ENCODE measurements at places on chromosomes 16 and 17.
A peak's percentile ranks its signal among the peaks of the same experiment; 100 is the strongest.

DNA sequence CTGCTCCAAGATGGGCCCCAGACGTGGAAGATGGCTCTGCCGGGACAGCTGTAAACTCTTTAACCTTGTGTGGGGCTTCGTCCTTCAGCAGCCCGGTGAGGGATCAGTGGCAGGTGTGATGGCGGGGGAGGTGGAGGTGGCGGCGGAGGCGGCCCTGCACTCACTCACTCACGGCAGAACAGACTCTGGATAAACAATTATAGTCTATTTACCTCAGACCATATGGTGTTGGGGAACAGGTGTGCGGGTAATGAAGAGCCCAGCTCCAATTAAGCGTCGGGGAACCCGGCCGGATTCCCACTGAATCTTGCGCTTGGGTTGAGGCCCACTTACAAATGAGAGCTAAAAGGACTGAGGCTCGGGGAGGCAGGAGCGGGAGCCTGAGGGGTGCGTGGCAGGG is 104.3 kb upstream of the SDK2 start:
- DNase-seq, result no peak

GRCh38 chr16:52781005-52781630 is 234.2 kb upstream of the TOX3 start:
- DNase-seq, result no peak

GRCh38 chr17:49630113-49630900 is 47.6 kb downstream of the SPOP start:
- DNase-seq, result no peak

DNA sequence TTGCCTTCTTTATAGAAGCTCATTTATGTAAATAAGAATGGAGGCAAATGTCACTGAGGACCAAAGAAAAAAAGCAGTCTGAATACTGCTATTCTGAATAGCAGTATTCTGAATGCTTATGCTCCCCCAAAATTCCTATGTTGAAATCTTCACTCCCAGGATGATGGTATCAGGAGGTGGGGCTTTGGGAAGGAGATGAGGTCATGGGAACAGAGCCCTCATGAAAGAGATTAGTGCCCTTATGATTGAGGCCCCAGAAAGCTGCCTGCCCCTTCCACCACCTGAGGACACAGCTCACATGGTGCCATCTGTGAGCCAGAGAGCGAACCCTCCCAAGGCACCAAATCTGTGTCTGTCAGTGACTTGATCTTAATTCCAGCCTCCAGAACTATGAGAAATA is 28.8 kb downstream of the HEATR6 start:
- DNase-seq, result no peak

GRCh38 chr16:82895843-82896242 is 269.1 kb downstream of the CDH13 start:
- DNase-seq, result no peak

- peak; percentile 63 for DNase-seq
These were observed 12.5 kb upstream of the SPHK1 start for GRCh38 chr17:76371656-76372628.

DNA sequence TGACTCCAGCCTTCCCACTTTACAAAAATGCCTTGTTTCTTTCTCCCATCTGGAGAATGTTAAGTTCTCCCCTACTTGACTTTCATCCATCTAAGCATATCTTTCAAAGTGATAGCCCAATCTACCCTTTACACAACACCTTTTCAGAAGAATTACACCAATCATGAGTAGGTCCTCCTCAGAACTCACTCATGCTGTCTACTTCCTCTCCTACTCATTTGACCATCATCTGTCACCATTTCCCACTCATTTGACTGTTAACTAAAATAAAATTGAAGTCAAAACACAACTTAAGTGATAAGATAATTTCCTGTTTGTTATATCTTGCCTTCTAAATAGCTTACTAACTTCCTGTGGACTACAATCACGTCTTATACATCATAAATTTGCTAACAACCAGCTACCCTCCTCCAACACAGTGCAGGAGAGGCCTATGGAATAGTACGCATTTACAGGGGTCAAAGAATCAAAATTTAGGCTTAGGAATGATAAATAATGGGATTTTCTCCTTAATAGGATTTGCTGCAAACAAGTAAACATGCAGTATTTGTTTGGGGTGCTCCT is 16.1 kb downstream of the KCNJ16 start:
- DNase-seq, result no peak

- DNase-seq, result no peak
These were observed 6.4 kb upstream of the PRR14 start for GRCh38 chr16:30644334-30644830.

DNA sequence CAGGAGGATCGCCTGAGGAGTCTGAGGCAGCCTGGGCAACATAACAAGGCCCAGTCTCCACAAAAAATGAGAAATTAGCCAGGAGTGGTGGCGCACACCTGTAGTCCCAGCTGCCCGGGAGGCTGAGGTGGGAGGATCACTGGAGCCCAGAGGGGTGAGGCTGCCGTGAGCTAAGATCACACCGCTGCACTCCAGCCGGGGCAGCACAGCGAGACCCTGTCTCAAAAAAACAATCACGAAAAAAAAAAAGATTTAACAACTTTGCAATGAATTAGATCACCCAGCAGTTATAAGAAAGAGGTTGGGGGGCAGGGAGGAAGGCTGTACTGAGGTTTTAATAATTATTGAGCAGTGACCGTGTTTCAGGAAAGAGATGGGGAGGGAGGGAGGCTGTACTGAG is 49.4 kb downstream of the RPH3AL start:
- DNase-seq, result no peak

- no peak for DNase-seq
These were observed 419.8 kb upstream of the DYNLRB2 start for GRCh38 chr16:80120899-80121521.

GRCh38 chr17:81712468-81713003 is 452 bp downstream of the SLC25A10 start:
- no peak for DNase-seq

DNA sequence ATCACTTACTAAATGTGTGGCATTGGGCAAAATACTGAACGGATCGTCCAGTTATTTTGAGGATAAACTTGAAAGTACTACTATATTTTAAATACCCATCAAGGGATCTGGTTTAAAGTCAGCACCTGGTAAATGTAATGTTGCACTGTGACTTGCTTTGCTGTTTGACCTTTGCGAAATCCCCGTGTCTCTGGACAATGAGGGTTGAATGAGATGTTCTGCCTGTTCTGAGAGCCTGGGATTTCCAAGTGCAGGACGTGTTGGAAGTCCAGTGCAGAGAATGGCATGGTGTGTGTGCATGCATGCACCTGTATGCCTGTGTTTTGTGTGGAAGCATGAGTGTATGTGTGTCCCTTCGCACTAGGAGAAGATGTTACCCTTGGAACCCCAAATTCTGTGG is 106.6 kb downstream of the N4BP1 start:
- no peak for DNase-seq

GRCh38 chr16:48901712-48902374 is 291.9 kb upstream of the N4BP1 start:
- no peak for DNase-seq

DNA sequence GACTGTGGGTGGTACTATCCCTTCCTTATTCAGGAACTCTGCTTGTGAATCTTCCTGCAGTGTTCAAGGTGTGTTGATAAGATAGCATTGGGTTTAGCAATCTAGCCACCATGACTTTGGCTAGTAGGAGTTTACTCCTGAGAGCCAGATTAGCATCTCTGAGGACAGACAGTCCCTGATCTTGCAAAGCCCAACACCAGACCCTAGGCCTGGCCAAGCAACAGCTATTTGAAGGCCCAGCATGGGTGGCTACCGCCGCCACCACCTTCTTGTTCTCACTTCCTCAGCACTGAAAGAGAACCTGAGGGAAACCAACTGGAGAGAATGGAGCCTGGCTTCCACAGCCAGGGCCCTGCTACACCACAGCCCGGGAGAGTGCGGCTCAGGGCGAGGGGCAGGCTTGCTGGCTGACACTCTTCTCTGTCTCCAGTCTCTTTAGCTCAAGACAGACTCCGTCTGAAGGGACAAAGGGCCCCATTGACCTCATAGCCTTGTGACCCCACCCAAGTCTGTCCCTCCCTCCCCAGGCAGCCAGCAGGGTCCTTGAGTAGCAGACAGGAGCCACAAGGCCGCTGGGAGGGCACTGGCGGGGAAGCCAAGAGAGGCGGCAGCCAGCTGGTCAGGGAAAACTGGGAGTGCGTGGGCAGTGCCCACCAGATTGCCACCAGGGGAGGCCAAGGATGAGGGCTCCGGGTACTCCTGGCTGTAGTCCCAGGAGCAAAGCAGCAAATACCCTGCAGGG is 10.9 kb upstream of the ARHGAP23 start:
- DNase-seq, result no peak

DNA sequence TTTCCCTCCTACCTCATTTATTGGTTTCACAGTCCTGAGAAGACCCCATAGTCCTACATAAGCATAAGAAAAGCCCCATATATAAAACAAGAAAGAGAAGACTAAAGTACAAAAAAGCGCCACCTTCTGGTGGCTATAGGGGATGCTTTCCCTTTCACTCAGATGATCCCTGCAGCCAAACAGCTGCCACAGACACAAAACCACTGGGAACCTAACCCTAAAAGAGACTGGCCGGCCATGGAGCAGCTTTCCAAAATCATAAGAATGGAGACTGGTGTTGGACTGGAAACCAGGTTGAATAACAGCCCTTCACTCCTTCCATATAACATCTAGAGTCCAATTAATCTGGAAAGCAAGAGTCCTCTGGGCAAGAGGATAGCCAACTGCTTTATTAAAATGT is 11.4 kb downstream of the DYNC1LI2 start:
- DNase-seq, result no peak

- DNase-seq, result peak; percentile 52
These were observed 67.3 kb upstream of the PLCG2 start for GRCh38 chr16:81711657-81712319.

- no peak for DNase-seq
These were observed 9.4 kb upstream of the CPSF4L start for GRCh38 chr17:73271072-73271471.

DNA sequence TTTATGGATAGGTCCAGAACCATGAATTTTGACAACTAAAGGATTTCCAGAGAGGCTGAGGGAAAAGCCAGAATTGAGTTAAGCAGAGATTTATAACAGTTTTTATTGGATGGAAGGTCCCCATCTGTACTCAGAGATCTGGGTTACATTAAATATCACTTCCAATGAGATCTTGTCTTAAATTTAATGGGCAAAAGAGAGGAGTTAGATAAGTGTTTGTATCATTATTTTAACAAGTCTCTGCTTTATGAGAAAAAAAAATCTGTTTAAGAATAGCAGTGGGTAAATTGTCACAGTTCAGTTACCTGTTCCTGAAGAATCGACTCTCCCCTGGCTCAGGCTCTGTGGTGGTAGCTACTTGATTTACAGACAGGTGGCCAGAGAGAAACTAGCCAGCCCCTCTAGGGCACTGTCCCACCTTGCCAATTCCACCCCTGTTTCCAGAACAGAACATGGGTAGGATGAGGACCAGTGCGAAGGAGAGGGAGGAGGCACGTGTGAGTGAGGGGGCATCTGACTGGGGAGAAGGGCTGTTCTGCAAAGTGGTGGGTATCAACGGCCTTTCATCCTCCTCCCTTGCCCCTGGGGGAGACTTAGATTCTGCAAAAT is 22.1 kb upstream of the CRHR1 start:
- DNase-seq, result no peak

DNA sequence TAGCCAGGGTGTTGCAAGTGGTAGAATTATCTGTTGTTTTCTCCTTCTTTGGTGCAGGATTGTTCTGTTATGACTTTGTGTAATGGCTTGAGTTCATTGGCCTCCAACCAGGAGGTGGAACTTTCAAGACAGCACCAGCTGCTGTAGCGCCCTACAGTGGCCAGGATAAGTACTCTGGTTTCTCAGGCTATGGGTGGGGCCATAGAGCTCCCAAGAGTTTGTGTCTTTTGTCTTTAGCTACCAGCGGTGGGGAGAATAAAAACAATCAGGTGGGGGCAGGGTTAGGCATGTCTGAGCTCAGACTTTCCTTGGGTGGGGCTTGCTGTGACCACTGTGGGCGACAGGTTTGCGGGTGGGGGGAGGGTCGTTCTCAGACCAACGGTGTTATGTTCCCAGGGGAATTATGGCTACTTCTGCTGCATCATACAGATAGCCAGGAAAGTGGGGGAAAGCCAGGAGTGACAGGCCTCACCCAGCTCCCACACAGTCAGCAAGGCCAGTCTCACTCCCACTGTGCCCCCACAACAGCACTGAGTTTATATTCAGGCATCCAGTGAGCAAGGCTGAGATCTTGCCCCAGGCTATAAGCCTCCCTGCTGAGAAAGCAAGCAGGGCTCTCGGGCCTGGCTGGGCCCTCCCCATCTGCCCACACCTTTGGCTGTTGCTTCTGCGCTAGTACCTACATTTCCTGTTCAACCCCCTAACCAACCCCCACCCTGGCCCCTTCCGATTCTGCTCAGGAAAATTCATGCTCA is 15.4 kb downstream of the ABCA10 start:
- no peak for DNase-seq

- DNase-seq, result no peak
These were observed 79.4 kb downstream of the SDK2 start for GRCh38 chr17:73564843-73565242.

DNA sequence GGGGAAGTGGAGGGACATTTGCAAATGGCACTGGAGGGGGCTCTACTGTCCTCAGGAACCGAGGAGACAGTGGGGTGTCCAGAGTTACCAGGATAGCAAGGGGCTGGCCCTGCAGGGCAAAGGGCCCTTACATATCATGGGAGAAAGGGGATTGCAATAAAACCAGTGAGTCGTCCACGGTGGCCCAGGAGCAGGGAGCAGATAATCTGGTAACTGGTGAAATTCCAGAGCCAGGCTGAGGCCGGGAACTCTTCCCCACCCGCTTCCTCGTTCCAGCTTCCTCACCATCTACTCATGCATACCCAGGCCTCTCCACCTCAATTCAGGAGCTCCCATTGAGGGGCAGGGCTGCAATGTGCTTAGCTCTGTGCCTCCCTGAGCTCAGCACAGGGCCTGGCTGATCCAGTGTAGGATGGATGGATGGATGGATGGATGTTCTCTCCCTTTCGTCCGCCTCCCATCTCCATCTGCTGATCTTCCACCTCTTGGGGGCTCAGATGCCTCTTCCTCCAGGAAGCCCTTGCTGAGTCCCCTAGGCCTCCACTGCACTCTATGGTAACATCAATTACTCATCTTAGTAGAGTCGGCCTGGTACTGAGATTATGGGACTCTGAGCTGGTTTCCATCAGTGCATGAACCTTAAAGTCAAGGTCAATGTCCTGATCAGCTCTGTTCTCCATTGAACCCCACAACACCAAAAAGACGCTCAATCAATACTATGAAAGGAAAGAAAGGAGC is 41.2 kb upstream of the NDRG4 start:
- DNase-seq, result no peak

DNA sequence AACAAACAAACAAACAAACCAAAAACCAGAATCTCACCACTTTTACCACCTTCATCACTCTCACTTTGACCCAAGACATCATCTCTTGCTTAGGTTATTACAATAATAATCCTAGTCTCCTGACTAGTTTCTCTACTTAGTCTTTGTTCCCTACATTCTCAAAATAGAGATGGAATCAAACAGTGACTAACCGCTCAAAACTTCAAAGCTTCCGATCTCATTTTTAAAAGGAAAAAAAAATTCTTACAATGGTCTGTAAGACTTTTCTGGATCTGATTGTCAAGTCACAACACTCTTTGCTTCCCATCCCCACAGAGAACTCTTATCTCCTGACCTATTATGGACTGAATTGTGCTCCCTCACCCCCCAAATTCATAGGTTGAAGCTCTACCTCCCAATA is 60.9 kb downstream of the SPAG9 start:
- no peak for DNase-seq

Measured in amniotic stem cell (primary cell).